ENCODE measurements at places on chromosomes 11 and 22.

- DNase-seq, result no peak
Measured at GRCh38 chr22:27620367-27621154, 181.0 kb downstream of the MN1 start.

DNA sequence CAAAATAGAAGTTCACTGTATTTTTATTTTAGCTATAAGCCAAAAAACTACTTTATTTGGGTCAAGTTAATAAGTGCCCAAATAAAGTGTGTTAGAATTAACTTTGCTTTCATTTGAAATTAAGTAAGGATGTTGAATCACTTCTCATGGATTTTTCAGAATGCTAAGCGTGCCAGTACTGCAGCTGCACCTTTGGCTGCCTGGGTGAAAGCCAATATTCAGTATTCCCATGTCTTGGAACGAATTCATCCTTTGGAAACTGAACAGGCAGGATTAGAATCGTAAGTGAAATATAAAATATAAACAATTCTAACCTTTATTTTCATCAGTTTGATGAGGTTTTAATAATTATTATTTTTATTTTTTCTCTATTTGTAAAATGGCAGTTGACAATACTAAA is 113.6 kb downstream of the DYNC2H1 start:
- no peak for DNase-seq

GRCh38 chr11:206526-207207 is 532 bp downstream of the BET1L start:
- DNase-seq, result no peak

- DNase-seq, result no peak
Measured at GRCh38 chr22:46972901-46973831, 210.7 kb downstream of the TBC1D22A start.

GRCh38 chr22:24834845-24835570 is 29.0 kb downstream of the SGSM1 start:
- DNase-seq, result peak; percentile 31

DNA sequence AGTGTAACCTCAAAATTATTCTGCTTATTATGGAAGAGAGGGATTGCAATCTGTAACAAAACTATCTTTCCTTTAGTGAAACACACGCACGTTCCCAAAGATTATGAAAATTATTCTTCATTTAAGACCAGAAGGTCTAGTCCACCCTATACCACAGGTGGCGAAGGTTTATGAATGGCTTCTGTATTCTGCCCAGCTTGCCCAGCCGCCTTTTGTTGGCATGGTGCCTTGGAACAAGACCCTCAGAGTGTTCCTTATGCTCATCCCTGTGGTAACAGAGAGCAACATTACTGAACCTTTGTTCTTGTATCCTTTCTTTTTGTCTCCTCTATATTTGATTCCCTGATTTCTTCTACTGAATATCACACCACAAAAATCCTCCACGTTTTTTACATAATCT is 116.4 kb downstream of the FAR1 start:
- DNase-seq, result no peak

DNA sequence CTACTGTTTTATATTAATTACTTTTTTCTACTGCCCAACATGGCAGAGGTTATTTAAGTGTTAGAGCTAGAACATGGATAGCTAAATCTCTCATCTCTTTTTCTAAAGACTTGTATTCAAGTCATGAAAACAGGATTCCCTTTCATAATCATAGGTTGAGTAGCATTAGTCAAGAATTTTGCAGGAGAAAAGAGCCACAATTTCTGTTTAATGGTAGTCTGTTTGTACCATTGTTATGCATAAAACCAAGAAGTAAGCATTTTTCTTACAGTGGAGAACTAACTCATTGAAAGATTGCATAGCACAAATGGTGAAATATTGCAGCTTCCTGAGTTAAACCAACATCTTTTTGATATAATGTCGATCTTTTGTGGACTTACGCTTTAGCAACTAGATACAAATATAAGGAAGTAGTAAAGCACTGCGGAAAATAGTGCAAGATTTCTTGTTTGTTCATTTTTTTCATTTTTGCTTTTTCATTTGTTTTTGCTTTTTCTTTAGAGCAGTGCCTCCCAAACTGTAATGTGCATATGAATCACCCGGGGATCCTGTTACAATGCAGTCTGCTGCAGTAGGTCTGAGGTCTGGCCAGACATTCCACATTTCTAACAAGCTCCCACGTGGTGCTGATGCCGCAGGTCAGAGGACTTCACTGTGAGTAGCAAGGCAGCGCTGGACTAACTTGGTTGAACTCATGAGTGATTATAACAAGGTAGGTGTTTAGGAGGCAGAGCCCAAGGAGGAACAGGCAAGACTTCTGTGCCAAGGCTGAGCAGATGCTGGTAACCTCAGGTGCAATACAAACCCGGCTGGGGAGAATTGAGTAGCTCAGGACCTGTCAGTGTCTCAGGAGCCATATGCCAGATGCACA is 4.6 kb downstream of the ETS1 start:
- peak; percentile 99 for DNase-seq

- DNase-seq, result no peak
Measured at GRCh38 chr11:112172362-112172994, 2.8 kb upstream of the BCO2 start.

GRCh38 chr11:17163736-17164135 is 44.0 kb downstream of the PIK3C2A start:
- no peak for DNase-seq

- peak; percentile 81 for DNase-seq
Measured at GRCh38 chr11:43687120-43687791, 6.7 kb downstream of the HSD17B12 start.

DNA sequence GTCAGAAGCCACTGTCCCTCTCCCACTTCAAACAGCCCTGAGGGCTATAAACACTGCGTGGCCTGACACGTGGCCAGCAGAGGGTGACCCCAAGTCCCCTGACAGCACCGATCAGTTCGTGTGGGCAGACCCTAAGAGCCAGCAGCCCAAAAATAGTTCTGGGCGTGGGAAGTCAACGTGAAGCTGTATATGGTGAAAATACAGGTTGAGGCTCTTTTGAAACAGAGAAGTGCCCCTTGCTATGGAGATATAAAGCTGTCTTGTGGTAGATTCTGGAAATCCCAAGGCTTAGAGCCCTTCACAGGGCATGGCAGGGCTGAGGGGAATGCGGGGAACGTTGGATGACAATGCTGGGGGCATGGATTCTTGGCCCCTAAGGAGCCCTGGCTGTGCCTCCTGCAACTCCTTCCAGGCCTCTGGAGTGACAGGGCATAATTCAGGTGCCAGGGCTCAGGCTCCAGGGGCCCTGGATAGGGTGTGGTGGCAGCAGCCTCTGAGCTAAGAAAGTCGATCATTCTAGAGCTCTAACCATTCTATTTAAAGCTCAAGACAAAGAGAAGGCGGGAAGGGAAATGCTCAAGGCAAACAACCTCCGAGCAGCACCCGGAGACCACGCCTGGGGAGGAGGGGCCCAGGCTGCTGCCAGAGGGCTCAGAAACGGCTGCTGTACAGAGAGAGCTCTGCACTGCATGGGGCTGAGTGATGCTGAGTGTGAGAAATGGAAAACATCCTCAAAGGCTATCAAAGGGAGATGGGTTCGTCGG is 60.4 kb upstream of the CD5 start:
- DNase-seq, result peak; percentile 60

GRCh38 chr11:90476442-90477007 is 253.7 kb upstream of the CHORDC1 start:
- DNase-seq, result peak; percentile 59

DNA sequence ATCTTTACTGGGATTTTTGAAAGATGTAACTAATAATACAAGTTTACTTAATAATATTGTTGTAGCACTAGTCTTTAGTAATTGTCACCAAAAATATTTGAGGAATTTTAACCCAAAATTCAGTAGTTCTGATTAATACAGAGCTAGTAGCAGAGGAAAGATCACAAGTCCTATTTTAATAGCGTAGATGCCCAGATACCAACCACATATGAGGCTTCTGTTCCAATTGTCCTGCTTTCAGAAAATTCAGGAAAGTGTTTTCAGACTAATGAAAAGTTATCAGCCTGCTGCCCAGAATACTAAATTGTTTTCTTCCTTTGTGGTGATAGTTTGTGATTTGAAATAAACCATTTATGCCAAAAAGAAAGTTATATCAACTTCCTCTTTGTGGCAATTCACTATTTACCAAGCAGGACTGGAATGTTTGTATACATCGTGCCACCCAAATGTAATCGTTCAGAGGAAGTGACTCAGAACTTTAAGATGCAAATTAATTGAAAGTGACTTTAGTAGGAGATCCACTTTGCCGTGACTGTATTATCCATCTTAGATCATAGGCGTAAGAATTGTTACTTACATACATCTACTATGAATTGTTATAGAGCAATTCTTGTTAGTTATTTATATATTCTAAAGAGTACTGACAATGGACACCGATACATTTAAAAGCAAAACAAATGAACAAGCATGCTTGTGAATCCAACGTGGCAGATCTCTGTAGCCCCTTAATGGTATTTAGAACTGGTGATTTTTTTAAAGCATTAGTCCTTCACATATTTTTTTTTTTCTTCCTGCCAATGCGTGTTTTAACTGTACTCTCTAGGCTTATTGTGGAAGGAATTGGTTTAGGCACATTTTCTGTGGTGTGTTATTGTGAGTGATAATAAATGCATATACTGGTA is 231.0 kb downstream of the DDX10 start:
- peak; percentile 45 for DNase-seq

DNA sequence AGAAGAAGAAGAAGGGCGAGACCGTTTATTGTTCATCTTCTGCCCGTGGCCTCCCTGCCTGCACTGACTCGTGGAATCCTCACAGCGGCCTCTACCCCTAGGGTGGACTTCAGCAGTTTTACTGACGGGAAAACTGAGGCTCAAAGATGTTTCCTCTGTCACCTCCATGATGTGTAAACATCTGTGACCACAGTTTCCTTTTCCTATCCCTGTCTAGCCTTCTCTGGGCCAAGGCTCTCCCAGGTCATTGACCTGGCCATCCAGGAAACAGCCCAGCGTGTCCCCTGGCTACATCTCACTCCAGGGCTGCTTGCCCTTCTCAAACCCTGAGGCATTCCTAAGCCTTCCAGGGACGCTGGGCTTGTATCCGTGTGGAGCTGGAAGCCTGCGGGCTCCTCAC is 49.0 kb upstream of the GCAT start:
- no peak for DNase-seq

GRCh38 chr11:112525844-112526590 is 265.4 kb upstream of the PLET1 start:
- DNase-seq, result no peak

DNA sequence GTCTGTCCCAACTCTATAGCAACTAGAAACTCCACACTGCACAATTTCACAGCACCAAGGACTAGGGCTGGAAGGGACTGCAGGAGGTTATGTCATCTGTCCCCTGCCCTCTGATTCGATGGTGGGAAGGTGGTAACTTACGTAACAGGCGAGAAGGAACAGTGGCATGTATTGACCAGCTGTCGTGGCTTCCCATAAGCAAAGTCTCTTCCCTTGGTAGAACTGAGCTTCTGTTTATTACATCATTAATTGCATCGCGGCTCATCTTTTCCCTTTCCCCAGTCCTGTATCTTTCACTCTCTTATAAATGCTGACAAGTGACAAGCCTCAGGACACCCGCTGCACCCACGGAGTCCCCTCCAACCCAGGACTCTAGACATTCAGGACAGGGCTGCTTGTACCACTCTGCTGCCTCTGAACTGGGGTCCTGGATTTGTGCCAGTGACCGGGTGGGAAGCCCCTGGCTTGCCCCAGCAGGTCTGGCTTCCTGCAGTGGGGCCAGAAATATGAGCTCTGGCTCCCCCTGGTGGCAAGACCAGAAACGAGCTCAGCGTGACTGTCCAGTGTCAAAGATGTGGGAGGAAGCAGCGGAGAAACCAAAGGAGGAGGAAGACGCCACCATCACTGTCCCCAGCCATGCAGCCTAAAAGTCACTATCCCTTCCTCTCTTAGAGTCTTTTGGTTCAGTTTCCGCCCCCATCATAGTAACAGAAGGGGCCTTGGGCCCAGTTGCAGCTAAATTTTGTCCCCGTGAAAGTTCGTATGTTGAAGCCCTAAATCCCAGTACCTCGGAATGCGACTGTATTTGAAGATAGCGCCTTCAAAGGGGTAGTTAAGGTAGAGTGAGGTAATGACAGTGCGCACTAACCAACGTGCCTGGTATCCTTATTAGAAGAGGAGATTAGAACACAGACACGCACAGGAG is 84.5 kb downstream of the ISX start:
- DNase-seq, result peak; percentile 50

GRCh38 chr22:35956850-35957249 is 71.8 kb downstream of the RBFOX2 start:
- DNase-seq, result no peak

GRCh38 chr11:96015906-96016565 is 92.1 kb upstream of the MTMR2 start:
- DNase-seq, result no peak

- peak; percentile 25 for DNase-seq
Measured at GRCh38 chr11:46330563-46331281, 16.5 kb upstream of the DGKZ start.

DNA sequence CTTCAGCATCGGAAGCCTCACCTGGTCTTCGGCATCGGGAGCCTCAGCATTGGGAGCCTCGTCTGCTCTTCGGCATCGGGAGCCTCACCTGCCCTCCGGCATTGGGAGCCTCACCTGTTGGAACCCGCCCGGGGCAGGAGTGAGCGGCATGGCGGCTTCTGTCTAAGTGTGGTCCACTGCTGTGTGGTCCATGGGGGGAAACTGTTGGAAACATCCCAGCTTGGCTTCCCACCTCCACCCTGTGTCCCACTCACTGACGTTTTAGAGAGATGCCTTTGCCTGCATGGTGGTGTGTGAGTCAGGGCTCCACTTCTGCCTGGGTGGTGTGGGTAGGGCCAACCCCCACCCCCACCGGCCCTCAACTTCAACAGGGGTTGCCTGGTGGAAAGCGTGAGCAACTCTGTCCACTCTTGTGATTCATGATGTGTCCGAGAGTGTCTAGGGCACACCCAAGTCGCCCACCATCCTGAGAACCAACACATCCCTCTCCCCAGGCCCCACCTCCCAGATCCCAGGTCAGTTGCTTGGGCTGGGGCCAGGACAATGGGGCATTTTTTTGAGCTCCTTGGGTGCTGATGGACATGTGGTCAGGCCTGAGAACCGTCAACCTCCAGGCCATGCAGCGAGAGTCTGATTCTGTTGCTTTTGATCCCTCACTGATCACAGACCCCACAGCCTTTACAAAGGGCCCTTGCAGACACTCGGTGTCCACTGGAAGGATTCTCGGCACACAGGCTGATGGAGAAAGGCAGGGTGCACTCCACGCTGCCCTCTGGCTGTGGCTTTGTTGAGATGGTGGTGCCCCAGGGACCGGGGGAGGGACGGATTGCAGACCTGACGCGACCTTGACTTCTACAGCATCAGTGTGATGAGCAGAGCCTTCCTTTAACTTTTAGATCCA is 406.7 kb downstream of the TBC1D22A start:
- DNase-seq, result peak; percentile 21

DNA sequence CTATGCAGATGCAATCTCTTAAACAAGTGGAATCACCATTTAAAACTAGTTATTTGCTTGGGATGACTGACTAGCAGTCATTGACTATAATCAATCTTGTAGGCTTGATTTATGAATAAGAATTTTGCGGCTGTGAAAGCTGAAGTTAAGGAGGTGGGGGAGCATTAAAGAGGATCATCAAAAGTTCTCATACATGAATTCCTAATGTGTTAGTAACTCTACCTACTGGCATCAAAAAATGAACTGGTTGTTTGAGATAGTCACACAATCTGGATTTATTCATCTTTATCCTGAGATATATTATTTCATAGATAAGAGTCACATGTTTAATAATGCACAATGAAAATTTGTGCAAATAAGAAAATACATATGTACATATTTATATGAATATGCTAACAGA is 393.6 kb downstream of the LUZP2 start:
- DNase-seq, result no peak

Measured in choroid plexus epithelial cell (primary cell).